ENCODE measurements at places on chromosomes 4 and X. TPM values are rescaled to one million over a fixed set of nuclear protein-coding genes. Genes with fewer than 3 reads are reported as not detected.

The PRSS12 gene
- total RNA-seq = not detected

The CXCR3 gene
- total RNA-seq = 5.8 TPM

The XG gene
- not detected for total RNA-seq

The SPACA5 gene
- total RNA-seq = not detected

The HHIP gene
- not detected for total RNA-seq

The FHDC1 gene
- 0.10 TPM for total RNA-seq

DNA sequence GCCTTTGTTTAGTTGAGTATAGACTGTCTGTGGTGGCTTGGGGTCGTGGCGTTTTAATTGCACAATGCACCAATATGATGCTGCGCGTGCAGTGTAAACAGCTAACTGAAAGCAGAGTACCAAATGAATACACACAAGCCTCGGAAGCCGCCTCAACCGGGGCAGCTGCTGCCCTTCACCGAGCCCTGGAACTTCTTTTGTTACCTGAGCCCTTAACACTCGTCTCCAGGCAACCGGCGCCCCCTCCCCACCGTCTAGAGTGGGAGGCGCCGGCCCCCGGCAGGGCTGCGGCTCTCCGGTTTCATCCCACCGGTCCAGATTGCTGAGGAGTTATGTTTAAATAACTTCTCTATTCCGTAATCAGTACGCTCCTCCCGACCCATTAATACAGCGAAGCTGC is 173.2 kb upstream of the TBL1X start:
- no peak overlapping the region for H3K4me3 ChIP-seq
- H3K4me1 ChIP-seq = no peaks in the 10 kb centered on the region
- H3K27ac ChIP-seq = no peak overlapping the region
- no peaks in the 10 kb centered on the region for H3K36me3 ChIP-seq
- peaks cover 5% of the 10 kb centered on the region for H3K27me3 ChIP-seq
- DNase-seq = no peak

DNA sequence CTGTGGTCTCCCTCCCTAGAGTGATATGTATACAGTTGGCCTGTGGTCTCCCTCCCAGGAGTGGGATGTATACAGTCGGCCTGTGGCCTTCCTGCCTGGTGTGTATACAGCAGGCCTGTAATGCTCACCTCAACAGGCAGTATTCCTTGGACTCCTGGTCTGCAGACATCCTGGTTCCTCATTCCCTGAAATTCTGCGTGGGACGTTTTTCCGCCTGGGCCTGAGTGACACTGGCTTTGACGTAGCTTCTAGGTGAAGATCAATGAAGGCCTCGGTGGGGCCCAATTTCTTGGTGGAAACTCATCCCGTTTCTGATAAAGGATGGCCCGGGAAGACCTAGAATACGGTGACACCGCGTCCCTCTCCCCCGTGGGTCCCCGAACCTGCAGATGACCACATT is 98.7 kb upstream of the PPP2R3B start:
- H3K4me1 ChIP-seq = no peaks in the 10 kb centered on the region
- H3K4me3 ChIP-seq = no peak overlapping the region
- no peak for DNase-seq
- no peaks in the 10 kb centered on the region for H3K27me3 ChIP-seq

GRCh38 chrX:1649621-1650020 is 34.8 kb downstream of the ASMT start:
- no peak overlapping the region for H3K4me3 ChIP-seq
- no peaks in the 10 kb centered on the region for H3K36me3 ChIP-seq
- H3K27ac ChIP-seq = no peak overlapping the region
- DNase-seq = no peak
- peaks cover 5% of the 10 kb centered on the region for H3K27me3 ChIP-seq

DNA sequence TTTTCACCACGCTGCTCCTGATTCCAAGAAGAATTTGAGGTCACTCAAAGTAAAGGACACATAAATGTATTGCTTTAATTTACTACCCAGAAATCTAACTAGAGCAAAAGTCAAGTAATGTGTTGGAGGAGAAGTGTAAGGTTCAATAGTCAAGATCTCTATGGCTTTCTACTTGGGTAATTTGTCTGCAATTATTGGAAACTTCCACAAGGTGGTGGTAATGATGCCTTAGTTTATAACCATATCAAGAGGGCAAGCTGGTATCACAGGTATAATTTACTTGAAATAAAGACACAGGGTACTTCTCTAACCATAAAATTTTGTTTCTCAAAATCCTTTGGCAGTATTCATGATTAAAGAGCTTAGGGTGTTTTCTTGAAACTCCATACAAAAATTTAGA is 10.2 kb upstream of the GRIA3 start:
- H3K36me3 ChIP-seq = no peaks in the 10 kb centered on the region
- H3K27ac ChIP-seq = no peak overlapping the region
- H3K4me3 ChIP-seq = no peak overlapping the region
- no peaks in the 10 kb centered on the region for H3K27me3 ChIP-seq

DNA sequence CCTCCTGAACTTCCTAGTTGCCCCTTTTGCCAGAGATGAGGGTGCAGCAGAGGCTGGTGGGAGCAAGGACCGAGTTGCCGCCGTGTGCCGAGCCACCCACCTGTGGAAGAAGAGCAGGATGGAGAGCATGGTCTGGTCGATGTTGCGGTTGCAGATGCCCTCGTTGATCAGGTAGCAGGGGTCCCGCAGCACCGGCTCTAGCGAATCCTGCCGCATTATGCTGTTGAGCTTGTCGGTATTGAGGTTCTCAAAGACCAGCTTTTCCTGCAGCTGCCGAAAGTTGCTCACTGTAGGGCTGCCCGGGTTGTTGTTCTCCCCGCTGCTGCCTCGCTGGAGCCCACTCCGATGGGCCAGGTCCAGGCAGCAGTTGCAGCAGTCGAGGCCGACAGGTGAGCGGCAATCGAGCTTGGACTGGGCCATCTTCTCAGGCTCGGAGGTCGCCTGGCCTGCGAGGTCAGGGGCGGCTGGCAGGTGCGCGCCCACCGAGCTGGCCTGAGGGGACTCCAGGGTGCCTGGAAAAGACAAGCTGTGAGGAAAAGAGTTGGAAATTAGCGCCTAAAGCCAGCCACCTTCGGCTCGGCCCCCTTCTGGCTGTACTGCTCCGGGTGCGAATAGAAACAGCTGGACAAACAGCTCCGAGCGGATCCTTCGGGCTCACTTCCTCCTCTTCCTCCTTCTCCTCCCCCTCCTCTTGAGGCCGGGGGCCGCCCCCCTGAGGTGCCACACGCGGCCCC is 420 bp downstream of the TSC22D3 start:
- no peaks in the 10 kb centered on the region for H3K36me3 ChIP-seq
- no peak overlapping the region for H3K27ac ChIP-seq
- H3K27me3 ChIP-seq = no peaks in the 10 kb centered on the region
- peaks cover 12% of the 10 kb centered on the region for H3K4me1 ChIP-seq

DNA sequence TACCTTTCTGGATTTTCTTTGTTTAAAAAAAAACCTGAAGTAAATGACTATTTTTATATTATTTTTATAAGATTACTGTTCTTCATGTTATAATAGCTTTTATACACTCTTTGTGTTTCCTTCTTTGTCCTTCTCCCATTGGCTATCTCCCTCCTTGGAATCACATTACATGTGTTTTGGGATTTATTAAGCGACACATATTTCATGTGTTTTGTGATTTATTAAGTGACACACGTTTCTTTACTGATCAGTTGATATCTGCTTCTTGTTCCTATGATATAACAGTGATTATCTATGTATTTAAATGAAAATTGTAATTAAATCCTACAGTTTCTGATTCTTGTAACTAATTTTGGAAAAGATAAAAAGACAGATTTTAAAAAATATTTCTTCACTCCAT is 817.3 kb upstream of the AGA start:
- H3K27me3 ChIP-seq = no peaks in the 10 kb centered on the region
- no peak overlapping the region for H3K4me3 ChIP-seq
- H3K4me1 ChIP-seq = no peaks in the 10 kb centered on the region
- no peaks in the 10 kb centered on the region for H3K36me3 ChIP-seq
- H3K27ac ChIP-seq = no peak overlapping the region
- no peak for DNase-seq
